ENCODE measurements at places on chromosomes 3 and 15. TPM values are rescaled to one million over a fixed set of nuclear protein-coding genes. Genes with fewer than 3 reads are reported as not detected.

DNA sequence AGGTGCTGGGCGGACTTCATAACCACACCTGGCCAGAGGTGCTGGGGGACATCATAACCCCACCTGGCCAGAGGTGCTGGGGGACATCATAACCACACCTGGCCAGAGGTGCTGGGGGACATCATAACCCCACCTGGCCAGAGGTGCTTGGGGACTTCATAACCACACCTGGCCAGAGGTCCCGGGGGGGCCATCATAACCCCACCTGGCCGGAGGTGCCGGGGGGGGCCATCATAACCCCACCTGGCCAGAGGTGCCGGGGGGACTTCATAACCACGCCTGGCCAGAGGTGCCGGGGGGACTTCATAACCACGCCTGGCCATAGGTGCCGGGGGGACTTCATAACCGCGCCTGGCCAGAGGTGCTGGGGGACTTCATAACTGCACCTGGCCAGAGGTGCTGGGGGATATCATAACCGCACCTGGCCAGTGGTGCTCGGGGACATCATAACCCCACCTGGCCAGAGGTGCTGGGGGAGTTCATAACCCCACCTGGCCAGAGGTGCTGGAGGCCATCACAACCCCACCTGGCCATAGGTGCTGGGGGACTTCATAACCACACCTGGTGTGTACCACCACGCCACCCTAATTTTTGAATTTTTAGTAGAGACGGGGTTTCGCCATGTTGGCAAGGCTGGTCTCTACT, 10.7 kb upstream of the TUBGCP5 start:
- DNase-seq, result no peak

DNA sequence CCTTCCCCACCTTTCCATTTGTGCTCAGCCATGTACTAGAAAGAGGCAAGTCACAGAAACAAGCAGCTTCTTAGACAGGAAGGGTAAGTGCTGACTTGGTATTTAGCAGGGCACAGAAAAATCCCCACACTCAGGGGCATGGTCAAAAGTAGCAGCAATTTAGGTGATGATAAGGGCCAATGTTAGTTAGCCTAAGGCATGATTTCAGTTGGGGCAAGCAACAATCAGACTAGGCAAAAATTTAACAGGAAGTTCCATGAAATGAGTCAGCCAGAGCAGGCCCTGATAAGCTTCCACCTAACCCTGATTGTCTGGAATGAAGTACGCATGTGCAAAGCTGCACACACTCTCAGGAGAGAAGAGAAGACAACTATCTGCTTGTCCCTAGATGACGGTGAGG, 423.4 kb upstream of the UBE2E2 start:
- no peak for DNase-seq

Gene TERC
- total RNA-seq, result 175 TPM

Gene CRTC3
- total RNA-seq, result 21.2 TPM

Gene GPR62
- under 0.01 TPM for total RNA-seq

GRCh38 chr3:31268868-31269267, 263.9 kb upstream of the STT3B start:
- no peak for DNase-seq
